ENCODE measurements at places on chromosomes 12 and 14.
A peak's percentile ranks its signal among the peaks of the same experiment; 100 is the strongest.

GRCh38 chr12:113846883-113847755 is 119.0 kb downstream of the RBM19 start:
- DNase-seq, result no peak

- no peak for DNase-seq
These were observed 456.2 kb downstream of the ADAMTS20 start for GRCh38 chr12:43095669-43096280.

GRCh38 chr14:64475585-64476273 is 10.4 kb downstream of the AKAP5 start:
- no peak for DNase-seq

DNA sequence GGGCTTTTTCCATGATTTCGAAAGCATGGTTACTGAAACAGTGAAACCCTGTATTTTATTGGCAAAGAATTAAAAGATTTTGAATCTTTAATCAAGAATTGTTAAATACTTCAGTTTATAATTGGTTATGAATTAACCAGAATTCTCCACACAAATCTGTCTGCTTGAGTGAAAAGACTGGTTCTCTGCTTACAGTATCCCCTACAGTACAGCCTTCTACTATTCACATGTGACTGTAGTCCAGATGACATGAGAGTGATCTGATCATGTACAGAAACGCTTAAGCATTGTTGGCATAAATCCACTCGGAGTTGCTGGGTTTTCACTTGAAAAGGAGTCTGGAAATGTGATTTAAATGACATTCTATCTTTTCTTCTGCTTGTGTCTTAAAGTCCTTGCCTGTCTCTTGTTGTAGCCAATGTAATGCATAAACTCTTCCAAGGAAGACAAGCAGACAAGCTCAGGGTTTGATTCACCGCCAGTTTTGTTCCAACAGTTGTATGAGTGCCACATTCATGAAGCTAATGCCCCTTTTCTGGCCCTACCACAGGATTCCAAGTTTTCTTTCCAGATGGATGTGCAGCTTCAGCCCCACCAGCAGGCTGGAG is 222.0 kb upstream of the LRIG3 start:
- no peak for DNase-seq

GRCh38 chr14:24098229-24098926 is 4.3 kb downstream of the PCK2 start:
- no peak for DNase-seq

DNA sequence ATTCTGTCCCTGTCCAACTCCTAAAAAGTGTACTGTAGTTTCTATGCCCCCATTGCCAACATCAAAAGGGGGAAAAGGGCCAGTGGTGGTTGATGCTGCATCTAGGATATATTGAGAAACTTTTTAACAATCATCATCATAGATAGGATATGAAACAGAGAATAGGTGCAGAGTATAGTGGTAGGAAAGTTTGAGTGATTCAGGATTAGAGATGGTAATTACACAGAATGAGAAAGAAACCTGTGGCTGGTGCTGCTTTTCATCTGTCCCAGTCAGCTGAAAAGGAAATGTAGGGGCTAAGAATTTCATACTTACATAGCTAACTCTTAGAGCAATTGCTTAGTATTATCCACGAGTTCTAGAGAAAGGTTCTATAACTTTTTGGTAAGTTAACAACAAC is 67.6 kb downstream of the GTF2A1 start:
- no peak for DNase-seq

- DNase-seq, result no peak
These were observed 4.9 kb downstream of the AQP5 start for GRCh38 chr12:49966511-49967041.

- peak; percentile 65 for DNase-seq
These were observed 2.8 kb upstream of the SLC48A1 start for GRCh38 chr12:47770086-47770726.

DNA sequence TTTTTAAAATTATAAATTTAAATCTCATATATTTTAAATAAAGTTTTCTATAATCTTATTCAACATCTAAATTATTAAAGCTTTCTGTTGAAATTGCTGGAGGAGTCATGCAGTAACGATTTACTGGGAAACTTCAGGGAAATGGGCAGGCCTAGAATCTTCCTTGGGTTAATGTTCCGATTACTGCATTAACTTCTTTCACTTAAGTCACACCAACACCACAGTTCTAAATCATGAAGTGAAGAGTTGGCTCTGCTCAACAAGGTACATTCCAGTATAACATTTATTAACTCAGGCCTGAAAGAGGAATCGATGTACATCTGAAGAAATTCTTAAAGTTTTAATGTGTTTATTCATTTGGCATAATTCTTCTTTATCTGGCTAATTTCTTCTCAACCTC is 244.3 kb downstream of the CCER1 start:
- no peak for DNase-seq

DNA sequence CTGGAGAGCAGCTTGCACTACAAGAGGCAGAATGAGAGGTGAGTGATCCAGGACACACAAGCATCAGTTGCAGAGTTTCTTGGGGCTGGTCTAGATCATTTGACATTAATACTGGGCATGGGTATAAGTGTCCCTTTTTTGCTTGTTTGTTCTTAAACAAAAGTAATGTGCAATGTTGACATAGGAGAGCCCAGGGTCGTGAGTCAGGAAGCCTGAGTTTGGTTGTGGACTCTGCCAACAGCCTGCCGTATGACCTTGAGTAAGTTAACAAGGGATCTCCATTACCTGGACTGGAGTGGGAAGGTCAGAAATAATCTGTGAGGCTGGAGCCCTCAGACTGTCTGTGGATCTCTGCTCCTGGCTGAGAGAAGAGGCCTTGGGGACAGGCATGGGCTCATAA is 170.3 kb downstream of the KCNA5 start:
- DNase-seq, result no peak

GRCh38 chr12:48067250-48067938 is 38.5 kb downstream of the SENP1 start:
- DNase-seq, result no peak

GRCh38 chr14:83993545-83993944 is 1536.4 kb upstream of the FLRT2 start:
- no peak for DNase-seq

- DNase-seq, result no peak
These were observed 183.9 kb downstream of the ETV6 start for GRCh38 chr12:11833174-11833895.

DNA sequence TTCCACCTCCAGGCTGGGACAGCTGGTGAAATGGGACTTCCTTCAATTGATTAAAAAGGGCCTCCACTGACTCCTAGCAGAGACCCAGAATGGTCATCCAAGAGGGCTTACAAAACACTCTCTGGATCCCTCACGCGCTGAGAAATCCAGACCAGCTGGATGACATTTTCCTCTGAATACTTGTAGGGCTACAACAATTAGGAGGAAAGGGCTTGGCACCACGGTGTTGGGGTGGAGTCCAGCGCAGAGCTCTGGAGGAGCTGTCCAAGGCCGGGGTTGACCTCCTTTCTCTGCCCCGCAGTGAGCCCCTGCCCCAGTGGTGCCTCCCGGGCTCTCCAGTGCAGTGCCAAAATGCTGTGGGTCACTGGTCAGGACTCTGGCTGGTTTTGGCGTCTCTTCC is 189.0 kb upstream of the CCND2 start:
- DNase-seq, result no peak

DNA sequence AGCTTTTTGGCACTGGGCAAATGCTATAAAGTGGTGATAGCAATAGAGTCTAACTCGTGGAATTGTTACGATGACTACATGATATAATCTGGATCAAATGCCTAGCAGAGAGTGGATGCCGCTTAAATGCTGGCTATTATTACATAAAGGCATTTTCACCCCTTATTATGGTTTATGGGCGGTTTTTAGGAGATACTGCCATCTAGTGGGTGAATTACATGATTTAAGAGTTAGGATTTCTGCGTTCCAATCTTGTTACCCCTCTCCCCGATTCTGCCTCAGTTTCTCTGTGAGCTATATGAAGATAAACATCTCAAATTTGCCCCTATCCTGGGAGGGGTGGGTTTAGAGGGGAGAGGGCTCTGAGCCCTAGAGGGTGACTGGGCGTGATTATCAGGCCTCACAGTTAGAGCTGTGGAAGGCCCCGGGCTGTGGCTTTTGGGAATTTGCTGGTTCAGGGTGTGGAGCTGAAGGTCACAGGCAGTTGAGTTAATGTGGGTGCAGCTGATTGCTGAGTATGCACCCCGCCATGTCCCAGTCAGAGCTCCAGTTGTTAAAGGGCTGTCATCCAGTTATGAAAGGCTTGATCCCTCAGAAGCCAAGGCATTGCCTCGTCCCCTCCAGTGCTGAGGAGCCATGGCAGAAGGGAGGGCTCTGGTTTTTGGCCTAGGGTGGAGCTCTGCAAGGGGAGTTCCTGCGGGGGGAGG is 14.4 kb downstream of the CLSTN3 start:
- peak; percentile 62 for DNase-seq

DNA sequence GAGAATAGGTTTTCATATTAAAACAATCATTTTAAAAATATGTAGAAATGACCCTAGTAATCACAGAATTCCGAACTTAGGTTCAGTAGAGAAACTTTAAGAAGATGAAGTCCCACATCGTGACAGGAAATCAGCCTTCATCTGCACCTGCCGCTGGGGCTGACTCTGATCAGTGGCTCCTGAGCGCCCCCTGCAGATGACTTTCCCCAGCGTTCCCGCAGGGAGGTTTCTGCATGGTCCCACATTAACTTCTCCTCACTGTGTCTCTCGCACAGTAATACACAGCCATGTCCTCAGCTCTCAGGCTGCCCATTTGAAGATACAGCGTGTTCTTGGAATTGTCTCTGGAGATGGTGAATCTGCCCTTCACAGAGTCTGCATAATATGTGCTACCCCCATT is 1131.1 kb downstream of the TMEM121 start:
- DNase-seq, result no peak

- no peak for DNase-seq
These were observed 301.3 kb upstream of the STXBP6 start for GRCh38 chr14:25351269-25351668.

GRCh38 chr14:80776657-80777056 is 164.9 kb downstream of the CEP128 start:
- no peak for DNase-seq

- DNase-seq, result peak; percentile 22
These were observed 10.6 kb upstream of the DNAL1 start for GRCh38 chr14:73634011-73634833.

GRCh38 chr12:31205054-31205453 is 120.9 kb downstream of the SINHCAF start:
- DNase-seq, result no peak

DNA sequence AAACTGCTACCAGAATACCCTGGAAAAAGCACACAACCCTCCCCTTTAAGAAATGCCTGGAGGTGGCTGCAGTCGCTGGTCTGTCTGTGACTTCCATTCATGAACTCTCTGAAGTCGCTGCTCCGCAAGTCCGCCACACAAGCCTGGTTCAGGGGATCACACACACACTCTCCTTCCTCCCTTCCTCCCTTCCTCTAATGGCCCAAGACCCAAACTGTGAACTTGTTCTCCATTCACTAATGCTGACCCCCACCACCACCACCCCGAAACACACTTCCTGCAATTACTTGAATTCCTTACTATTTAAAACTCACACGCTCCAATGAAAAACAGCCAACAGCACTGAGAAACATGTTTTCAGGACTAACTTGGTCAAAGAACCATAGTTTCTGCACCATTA is 1.0 kb upstream of the LMO3 start:
- DNase-seq, result no peak

GRCh38 chr14:54294802-54295201 is 102.0 kb upstream of the CDKN3 start:
- DNase-seq, result no peak

GRCh38 chr14:23568600-23569331 is 1.2 kb upstream of the AP1G2 start:
- no peak for DNase-seq

GRCh38 chr14:76778546-76779215 is 17.4 kb downstream of the VASH1 start:
- no peak for DNase-seq

GRCh38 chr14:21103411-21103709 is 2.5 kb downstream of the TMEM253 start:
- DNase-seq, result no peak

DNA sequence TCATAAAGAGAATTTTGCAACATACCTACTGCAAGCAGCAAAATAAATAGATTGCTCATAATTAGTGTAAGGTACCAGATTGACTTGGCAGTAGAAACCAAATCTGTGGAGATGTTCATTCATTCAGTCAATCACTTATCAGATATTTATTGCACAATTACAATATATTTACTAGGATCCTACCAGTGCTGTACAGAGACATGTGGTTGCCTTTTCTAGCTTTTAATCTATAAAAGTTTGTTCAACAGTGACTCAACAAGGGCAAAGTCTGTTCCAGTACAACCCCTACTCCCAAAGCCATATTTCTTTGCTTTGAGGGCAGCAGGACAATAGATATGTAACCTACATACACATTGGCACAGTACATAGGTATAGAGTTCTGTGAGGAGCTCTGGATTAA is 27.3 kb downstream of the ABCD2 start:
- DNase-seq, result no peak

- DNase-seq, result no peak
These were observed 341.8 kb downstream of the FSCB start for GRCh38 chr14:44165286-44165685.

- peak; percentile 27 for DNase-seq
These were observed 140.5 kb downstream of the SLC16A7 start for GRCh38 chr12:59736359-59736758.

- DNase-seq, result no peak
These were observed 12.8 kb downstream of the CFAP73 start for GRCh38 chr12:113162102-113163029.

GRCh38 chr12:90953956-90954421 is 987 bp downstream of the CCER1 start:
- no peak for DNase-seq

DNA sequence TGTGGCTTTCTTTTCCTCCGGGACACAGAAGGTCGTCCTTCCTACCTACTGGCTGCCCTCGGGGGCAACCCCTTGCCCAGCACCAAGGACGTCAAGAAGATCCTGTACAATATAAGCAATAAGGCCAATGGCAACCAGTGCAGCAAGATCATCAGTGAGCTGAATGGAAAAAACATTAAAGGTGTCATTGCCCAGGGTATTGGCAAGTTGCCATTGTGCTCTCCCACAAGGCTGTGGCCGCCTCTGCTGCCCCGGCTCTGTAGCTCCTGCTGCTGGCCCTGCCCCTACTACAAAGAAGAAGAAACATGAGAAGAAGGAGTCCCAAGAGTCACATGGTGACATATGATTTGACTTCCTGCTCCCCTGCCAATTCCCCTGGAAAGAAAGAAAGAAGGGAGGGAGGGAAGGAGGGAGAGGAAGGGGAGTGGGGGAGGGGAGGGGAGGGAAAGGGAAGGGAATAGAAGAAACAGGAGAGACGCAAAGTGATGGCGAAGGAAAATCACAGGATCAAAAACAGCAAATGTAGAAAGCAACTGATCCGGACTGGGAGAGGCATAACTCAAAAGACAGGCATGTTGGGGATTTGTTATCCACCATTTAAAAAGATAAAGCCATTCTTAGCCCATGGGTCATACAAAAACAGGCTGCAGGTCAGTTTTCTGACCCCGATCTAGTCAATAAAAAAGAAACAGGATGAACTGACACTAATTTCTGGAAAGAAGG is 61.3 kb upstream of the RESF1 start:
- DNase-seq, result peak; percentile 23

GRCh38 chr14:23183479-23183878 is at the start of gene SLC7A8:
Gene SLC7A8, minus strand, starts transcription at chr14:23183660. Its CDS starts 746 bp downstream, at chr14:23182914.
- DNase-seq, result peak; percentile 49

GRCh38 chr14:89720076-89720687 is 234.3 kb downstream of the EFCAB11 start:
- no peak for DNase-seq

- DNase-seq, result no peak
These were observed 8.2 kb downstream of the SINHCAF start for GRCh38 chr12:31317471-31318395.

GRCh38 chr12:21659383-21659782 is 1.7 kb upstream of the LDHB start:
- no peak for DNase-seq

GRCh38 chr12:39402922-39403321 is 40.0 kb downstream of the KIF21A start:
- no peak for DNase-seq

Data from AG20443 (cell line).